Stimulated activated CD4-positive, alpha-beta T cell treated with anti-CD3 and anti-CD28 coated beads, Interleukin-1b, Interleukin-23, amount 100 ng/mL, for 48 hours (primary cell): ENCODE measurements at places on chromosomes 6 and 20.

GRCh38 chr20:34296468-34296867 is 6.7 kb downstream of the AHCY start:
- no peak for DNase-seq

- DNase-seq, result no peak
These were observed 65.6 kb downstream of the CAP2 start for GRCh38 chr6:17458966-17459365.

GRCh38 chr20:46351357-46352058 is 43.2 kb upstream of the CDH22 start:
- DNase-seq, result no peak

DNA sequence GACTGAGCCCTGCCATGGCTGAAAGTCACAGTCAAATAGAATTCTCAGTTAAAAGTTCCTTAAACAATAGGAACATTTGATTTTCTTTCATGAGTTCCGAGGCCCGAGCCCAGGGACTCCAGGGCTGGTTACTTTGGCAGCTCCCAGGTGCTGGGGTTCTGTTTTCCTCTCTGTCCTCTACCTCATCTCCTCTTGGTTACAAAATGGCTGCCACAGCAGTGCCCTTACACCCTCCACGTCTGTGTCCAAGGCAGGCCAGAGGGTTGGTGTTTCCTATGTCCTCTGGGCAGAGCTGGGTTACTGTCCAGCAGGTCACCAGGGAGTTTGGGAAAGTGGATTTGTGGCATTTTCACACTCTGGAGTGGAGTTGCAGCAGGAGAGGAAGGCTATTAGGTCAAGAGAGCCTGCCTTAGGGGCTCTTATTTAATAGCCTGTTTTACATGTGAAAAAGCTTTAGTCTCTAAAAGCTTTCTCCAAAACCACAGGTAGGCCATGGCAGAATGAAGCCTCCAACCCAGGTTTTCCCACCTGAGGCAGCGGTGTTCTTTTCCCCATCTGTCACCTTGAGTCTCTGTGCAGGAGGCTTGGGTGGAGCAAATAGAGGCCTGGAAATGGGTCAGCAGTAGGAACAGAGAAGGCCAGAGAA is 111.0 kb downstream of the DTD1 start:
- DNase-seq, result no peak

- DNase-seq, result no peak
These were observed 28.5 kb downstream of the CDC5L start for GRCh38 chr6:44415873-44416502.

- no peak for DNase-seq
These were observed 16.5 kb downstream of the COL20A1 start for GRCh38 chr20:63309261-63310071.

GRCh38 chr6:119966484-119966883 is 616.9 kb upstream of the MAN1A1 start:
- peak; percentile 10 for DNase-seq

GRCh38 chr20:34515484-34516246 is 557 bp upstream of the DYNLRB1 start:
- peak; percentile 77 for DNase-seq

DNA sequence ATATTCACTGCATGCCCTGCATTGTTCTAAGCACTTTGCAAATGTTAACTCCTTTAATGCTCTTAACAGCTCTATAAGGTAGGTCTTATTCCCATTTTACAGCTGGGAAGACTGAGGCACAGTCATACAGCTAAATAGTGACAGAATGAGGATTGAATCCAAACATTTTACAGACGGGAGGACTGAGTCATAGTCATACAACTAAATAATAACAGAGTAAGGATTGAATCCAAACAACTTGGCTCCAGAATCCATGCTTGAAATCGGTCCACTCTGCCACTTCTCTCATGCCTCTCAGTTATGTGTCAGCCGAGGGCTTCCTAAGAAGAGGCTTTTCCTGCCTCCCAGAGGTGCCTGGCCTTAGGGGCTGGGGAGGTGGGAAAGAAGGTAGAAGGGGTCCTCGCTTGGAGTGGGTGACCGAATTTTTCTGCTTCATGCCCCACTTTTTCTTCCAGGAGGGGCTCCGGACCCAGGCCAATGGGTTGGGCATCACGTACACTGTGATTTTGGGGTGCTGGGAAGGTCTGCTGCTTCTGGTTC is 137.4 kb upstream of the RNF24 start:
- no peak for DNase-seq

DNA sequence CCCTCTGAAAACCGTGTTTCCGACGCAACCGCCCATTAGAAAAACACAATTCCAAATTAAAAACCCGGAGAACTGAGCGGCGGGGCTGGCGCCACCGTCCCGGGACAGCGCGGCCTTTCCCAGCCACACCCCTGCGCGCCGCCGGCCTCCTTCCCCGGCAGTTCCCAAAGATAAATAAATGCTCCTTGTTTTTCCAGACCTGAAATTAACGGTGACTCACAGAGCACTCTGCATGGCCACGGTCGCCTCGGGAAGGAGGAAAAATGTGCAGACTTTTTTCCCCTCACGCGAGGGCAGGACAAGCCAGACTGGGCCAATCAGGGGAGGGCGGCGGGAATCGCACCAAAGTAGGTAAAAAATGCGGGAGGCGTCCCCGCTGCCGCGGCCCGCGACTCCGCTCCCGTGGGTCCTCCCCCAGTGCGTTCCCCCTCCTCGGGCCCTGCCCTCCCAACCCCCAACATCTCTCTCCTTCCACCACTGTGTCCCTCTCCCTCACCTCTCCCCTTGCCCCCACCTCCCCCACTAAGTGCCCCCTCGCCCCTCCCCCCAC is 828 bp upstream of the DSTN start:
- DNase-seq, result peak; percentile 5

DNA sequence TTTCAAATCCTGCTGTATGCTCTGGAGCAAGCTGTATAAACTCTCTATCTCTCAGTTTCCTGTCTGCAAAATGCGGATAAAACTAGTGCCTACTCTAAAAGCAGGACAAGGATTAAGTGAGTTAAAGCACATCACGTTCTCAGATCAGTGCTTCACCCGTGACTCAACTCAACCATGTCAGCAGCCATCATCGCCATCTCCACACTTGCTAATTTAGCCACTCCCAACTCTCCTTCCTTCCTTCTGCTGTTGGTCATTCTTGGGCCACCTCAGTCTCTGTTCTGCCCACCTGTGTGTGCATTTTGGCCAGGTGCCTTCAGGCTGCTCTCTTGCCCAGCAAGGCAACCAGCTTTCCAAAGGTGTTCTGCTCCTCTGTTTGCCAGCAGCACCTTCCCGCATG is 260.0 kb upstream of the CDYL start:
- DNase-seq, result no peak

DNA sequence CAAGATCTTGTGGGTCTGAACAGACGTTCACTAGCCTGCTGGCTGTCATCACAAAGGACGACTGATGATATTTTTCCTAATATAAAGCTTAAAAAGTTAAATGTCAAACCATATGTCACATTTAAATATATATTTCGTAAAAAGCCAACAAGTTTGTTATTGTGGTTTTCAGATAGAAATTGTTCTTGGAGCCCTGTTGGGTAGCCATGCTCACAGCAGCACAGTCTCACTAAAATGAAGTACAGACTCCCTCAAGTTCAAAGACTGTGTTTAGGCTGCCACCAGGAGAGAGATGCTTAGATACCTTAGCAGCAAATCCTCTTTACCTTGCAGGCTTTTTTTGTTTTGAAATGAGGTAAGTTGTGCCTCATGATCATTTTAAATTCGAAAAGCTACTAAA is 17.8 kb downstream of the EEF1E1 start:
- no peak for DNase-seq

DNA sequence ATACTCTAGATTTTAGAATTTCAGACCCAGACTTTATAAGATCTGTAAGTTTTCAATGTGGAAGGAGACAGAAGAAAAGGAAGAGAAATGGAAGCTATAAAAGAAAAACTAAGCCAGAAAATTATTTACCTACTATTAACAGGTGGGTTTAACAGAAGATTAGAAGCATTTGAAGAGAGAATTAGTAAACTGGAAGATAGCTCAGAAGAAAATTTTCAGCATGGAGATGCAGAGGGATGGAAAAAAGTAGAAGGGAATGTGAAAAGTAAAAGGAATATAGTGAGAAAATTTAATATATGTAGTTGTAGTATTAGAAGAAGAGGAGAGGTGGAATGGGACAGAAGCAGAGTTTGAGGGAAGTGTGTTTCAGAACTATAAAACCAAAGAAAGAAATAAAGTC is 56.1 kb downstream of the QKI start:
- no peak for DNase-seq

- no peak for DNase-seq
These were observed 469.5 kb downstream of the QKI start for GRCh38 chr6:163883984-163884383.

GRCh38 chr20:37072293-37073196 is 23.3 kb downstream of the RBL1 start:
- DNase-seq, result no peak

GRCh38 chr20:19777981-19778380 is 19.9 kb downstream of the RIN2 start:
- no peak for DNase-seq

GRCh38 chr6:50829049-50829448 is 10.4 kb downstream of the TFAP2B start:
- no peak for DNase-seq

- DNase-seq, result no peak
These were observed 9.5 kb upstream of the CDKN1A start for GRCh38 chr6:36669002-36669401.

DNA sequence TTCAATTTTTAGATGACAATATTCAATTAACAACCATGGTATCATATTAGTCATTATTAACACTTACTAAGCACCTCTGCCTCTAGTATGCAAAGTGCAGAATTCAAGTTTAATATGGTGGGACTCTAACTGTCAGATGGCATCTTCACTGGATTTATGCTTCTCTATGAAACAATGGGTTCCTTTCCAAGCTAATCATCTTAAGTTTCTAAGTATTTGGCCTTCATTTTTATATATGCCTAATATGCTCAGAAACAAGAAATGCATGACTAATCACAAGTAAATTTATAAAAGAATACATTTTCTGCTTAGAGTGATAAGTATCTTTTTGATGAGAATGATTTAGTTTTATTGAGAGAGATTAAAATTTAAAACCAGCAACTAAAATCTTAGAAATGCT is 144.7 kb downstream of the HIVEP2 start:
- no peak for DNase-seq

GRCh38 chr6:107627969-107628368 is 138.1 kb downstream of the SOBP start:
- DNase-seq, result no peak
